ENCODE measurements at places on chromosomes 1 and 21.

GRCh38 chr1:36224537-36225282 lies 467 bp downstream of the THRAP3 start:
- DNase-seq, result no peak

DNA sequence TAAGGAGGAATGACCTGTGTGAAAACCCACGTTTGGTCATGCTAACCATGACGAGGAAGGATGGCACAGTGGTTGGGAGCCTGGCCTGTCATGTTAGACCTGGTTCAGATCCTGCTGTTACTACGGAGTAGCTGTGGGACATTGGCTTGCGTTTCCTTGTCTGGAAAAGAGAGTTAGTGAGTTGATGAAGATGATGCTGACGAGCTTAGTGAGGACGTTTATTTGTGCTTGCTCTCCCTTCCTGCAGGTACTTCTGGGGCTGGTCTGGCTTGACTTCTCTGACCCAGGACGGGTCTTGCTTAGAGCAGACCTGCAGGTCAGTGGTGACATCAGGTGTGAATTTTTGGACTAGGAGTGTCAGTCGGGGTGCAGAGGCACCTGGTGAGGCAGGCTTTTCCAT lies 14.7 kb downstream of the GALNT2 start:
- no peak for DNase-seq

- no peak for DNase-seq
Measured at GRCh38 chr1:179663810-179664209, 72.2 kb downstream of the TDRD5 start.

DNA sequence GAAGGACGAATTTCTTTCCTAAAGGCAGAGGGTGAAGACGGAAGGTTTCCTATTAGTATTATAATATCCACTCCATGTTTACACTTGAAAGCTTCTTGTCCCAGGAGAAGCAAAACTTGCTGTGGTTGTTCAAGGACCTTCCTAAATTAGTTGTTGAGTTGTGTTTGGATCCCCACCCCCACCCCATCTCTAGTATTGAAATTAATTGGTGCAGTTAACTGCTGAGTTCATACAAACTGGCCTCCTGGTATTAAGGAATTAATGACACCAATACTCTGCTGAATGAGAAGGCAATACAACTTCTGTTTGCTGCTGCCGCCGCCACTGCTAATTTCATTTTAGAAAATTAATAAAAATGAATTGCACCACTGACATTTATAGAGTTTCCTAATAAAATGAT lies 308.8 kb downstream of the CAMTA1 start:
- no peak for DNase-seq

DNA sequence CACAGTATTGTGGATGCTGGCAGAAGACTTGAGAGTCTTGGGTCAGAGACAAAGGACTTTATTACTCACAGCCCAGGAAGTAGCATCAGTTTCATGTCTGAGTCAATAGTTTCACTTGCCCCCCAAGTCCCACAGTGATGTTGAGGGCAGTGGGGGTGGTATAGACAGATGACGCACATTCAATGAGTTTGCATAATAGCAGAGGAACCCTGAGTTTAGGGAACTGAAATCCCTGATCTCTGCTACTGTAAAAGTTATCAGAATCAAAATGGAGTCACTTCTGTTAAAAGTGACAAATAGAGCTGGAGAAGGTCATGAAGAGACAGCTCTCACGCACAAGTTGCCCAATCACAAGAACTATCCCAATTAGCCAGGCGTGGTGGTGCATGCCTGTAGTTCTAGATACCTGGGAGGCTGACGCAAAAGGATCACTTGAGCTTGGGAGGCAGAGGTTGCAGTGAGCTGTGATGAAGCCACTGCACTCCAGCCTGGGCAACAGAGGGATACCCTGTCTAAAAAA lies 11.5 kb upstream of the HCRTR1 start:
- DNase-seq, result no peak

- no peak for DNase-seq
Measured at GRCh38 chr21:19810779-19811178, 1187.4 kb upstream of the NCAM2 start.

DNA sequence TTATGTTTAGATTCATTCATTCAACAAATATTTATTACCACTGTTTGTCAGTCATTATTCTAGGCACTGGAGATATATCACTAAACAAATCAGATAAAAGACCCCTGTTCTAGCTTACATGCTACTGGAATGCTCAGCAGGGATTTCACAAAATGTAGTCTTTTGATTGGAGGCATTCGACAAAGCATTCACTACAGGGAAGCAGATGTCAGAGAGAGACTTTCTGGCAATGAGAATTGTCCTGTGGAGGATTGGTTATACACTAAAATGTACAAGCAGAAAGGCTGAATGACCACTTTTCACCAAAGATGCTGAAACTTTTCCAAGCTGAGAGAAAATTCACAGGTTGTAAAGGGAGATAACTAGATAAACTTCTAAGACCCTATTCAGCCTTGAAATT lies 57.7 kb downstream of the SCMH1 start:
- DNase-seq, result no peak

DNA sequence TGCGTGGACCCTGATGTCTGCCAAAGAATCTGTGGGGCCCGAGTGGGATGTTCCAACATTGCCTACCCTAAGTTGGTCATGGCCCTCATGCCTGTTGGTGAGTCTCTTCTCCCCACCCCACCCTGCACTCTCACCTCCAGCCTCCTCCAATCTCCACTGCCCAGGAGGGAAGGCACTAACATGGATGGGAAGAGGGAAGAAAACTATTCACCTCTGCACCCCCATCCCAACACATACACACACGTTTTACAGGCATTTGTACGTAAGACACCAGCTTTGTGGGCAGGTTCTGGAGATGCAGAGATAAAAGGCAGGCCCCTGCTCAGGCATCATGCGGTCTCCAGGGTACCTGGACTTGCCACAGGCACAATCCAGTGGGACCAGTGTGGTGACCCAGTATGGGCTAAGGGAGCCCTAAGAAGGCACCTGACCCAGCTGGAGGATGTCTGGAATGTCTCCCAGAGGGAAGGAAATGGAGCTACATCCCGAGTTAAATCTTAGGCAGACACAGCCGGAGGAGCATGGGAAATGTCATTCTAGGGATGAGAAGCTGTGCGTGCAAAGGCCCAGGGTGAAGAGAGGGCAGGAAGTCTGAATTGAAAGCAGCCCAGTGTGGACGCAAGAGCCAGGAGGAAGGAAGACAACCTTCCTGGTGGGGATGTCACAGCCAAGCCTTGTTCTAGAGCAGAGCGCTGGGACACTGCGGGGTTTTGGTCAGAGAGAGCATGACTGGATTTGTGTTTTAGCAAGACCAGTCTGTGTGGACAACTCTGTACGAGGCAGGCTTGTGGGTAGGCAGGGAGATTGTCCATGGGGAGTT lies 11.4 kb downstream of the SLC5A9 start:
- no peak for DNase-seq

DNA sequence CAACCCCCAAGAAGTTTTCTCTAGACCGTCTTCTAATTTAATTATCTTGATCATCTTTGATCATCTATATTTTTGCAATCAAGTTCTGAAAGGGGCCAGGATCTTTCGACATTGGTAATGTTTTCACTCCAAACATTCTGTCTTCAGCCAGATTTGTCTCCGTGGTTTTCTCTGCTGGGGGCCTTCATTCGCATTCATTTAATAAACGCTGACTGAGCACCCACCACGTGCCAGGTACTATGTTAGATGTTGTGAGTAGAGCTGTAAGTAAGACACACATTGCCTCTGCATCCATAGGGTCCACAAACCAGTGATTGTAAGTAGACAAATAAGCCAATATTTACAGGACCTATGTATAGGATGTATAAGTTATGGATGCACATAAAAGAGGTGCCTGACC lies 134.5 kb upstream of the MROH9 start:
- DNase-seq, result no peak

DNA sequence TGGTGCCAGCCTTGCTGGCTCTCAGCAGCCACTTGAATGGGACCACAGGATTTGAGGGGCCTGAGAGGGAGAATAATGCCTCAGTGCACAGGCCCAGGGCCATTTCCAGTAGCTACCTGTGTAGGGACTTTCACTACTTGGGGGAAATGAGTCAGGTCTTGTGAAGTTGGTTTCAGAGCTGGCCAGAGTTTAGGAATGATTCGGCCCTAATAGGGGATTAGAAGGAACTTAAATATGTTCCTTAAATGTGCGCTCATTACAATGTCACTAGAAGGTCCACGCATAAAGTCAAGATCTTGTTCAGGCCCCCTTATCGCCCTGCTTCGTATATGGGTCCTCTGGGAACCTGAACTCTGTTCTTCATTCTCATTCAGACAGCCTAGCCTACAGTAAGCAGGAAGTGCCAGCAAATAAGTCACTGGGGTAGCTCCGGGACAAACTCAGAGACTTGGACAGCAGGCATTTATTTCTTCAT lies 5.6 kb upstream of the AKR1A1 start:
- no peak for DNase-seq

- DNase-seq, result no peak
Measured at GRCh38 chr1:96842215-96842614, 120.6 kb downstream of the PTBP2 start.

- no peak for DNase-seq
Measured at GRCh38 chr1:182293119-182293589, 98.4 kb downstream of the GLUL start.

DNA sequence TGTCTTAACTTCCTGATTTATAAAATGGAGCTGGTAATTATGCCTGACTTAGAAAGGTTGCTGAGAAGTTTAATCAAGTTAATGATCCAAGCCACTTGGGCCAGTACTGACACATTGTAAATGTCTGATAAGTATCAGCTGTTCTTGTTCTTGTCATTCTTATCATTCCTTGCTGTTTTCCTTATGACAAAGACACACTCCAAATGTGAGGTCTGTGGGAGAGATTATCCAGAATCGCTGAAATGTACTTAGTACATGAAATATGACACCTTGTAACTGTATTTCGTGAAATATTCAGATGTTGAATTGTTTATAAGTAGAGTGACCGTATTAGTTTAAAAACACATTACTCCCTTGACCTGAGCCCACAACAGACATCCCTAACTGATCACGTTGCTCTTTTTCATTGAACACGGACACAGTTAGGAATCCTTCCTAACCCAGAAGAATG lies 6.1 kb downstream of the AADACL4 start:
- DNase-seq, result no peak

- DNase-seq, result no peak
Measured at GRCh38 chr1:212645546-212646543, 37.3 kb downstream of the ATF3 start.

DNA sequence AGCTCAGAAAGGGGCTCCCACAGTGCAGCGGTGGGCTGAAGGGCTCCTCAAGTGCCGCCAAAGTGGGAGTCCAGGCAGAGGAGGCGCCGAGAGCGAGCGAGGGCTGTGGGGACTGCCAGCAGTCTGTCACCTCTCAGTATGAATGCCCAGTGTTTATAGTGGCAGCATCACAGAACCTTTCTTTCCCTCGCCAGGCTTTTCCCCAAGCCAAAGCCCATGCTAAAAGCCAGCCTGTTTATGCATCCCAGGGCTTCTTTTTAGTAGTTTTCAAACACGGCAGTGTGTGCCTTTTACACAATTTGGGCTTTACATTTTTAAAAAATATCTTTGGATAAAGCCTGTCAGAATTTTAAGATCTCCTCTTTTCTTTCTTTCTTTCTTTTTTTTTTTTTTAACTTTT lies 70.6 kb downstream of the CENPF start:
- DNase-seq, result no peak

- no peak for DNase-seq
Measured at GRCh38 chr1:200217703-200218102, 190.2 kb downstream of the NR5A2 start.

- DNase-seq, result no peak
Measured at GRCh38 chr1:39109644-39110043, 83.5 kb downstream of the NDUFS5 start.

GRCh38 chr1:40047276-40047675 lies 6.7 kb downstream of the CAP1 start:
- DNase-seq, result no peak

GRCh38 chr21:9767592-9768375 lies 753.6 kb upstream of the TPTE start:
- DNase-seq, result no peak

DNA sequence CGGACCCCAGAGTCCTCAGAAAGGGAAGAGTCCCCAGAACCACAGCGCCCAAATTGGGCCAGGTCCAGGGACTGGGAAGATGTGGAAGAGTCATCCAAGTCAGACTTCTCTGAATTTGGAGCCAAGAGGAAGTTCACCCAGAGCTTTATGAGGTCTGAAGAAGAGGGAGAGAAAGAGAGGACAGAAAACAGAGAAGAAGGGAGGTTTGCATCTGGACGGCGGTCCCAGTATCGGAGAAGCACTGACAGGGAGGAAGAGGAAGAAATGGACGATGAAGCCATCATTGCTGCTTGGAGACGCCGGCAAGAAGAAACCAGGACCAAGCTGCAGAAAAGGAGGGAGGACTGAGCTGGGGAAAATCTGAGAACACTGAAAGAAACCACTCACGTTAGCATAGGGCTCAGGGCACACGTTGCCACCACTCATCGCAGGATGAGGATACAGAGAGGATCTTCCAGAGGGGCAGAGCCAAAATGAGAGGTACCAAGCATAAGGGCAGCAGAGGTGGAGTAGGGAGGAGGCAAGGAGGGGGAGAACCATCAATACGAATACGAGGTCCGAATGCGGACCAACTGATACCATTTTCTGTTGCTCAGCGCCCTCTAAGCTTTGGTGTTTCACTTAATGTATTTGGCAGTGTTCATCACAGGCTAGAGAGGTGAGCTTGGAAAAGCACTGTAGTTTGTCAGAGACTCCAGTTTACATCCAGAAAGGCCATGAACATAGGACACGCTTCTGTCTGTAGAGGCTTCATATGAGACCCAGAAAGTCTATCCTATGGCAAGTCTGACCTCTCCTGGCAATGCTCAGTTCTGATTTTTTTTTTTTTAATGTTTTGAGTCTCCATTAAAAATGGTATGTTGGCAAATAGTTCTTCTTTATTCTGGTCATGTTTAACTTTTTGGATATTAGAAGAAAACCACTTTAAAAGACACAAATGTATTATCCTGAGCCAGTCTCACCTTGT lies 34.7 kb downstream of the STYXL2 start:
- no peak for DNase-seq

- DNase-seq, result peak; percentile 53
Measured at GRCh38 chr1:67429011-67429527, 1.1 kb downstream of the SERBP1 start.

DNA sequence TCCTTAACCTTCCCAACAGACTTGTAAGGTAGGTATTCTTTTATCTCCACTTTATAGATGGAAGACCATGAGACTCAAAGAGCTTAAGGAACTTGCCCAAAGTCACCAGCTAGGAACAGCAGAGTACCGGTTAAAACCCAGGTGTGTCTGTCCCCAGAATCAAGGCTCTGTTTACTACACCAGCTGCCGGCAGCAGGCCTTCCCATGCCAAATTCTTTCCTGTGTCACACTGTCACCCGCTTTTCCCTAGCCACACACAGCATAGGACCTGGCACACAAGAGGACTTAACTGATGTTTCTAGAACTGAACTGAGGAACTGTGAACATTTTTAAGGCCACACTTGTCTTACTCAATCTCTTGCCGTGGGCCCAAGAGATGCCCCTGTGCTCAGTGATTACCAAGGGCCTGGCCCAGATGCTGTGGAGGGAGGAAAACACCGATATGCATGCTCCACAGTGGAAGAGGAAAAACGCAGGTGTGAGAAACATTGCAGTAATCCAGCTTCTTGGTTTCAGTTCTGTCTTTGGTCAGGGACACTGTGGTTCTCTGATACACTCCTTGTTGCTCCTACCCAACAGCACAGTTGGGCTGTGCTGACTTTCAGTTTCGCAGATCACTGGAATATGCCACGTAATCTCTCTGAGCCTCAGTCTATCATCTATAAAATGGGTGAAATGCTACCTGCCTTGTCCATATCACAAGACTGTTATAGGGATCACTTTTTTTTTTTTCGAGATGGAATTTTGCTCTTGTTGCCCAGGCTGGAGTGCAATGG lies 13.9 kb upstream of the LY9 start:
- DNase-seq, result no peak

GRCh38 chr1:74280642-74281396 lies 45.6 kb downstream of the TNNI3K start:
- no peak for DNase-seq

- peak; percentile 95 for DNase-seq
Measured at GRCh38 chr1:151314137-151314875, 12.9 kb downstream of the PI4KB start.
